ENCODE measurements at places on chromosomes 7 and 10. TPM values are rescaled to one million over a fixed set of nuclear protein-coding genes. Genes with fewer than 3 reads are reported as not detected.
A peak's percentile ranks its signal among the peaks of the same experiment; 100 is the strongest.

- no peaks in the 10 kb centered on the region for H3K27me3 ChIP-seq
- no peak for DNase-seq
- H3K27ac ChIP-seq = no peak overlapping the region
Observed at GRCh38 chr10:122164815-122165483, 106.1 kb upstream of the BTBD16 start.

GRCh38 chr7:26928703-26929347 is 64.4 kb upstream of the SKAP2 start:
- H3K4me1 ChIP-seq = peaks cover 2% of the 10 kb centered on the region
- H3K36me3 ChIP-seq = no peaks in the 10 kb centered on the region
- no peaks in the 10 kb centered on the region for H3K27me3 ChIP-seq
- no peak overlapping the region for H3K27ac ChIP-seq

- no peak for DNase-seq
- no peaks in the 10 kb centered on the region for H3K36me3 ChIP-seq
- no peaks in the 10 kb centered on the region for H3K27me3 ChIP-seq
- no peak overlapping the region for H3K4me3 ChIP-seq
Observed at GRCh38 chr7:67407392-67408071, 410.9 kb downstream of the TYW1 start.

DNA sequence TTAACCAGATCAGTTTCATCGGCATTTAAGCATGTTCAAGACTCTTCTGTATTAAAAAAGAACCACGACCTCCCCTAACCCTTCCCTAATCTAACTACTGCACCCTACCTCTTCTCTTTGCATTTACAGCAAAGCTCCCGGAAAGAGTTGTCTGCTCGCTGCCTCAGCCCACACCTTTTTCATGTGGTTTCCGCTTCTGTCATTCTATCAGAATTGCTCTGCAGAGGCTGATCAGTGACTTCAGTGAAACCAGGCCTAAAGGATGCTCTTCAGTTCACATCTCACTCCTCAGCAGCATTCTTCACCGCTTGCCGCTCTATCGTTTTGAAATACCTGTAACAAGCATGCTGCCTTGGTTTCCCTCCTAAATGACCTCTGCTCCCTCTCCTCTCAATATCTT is 160.9 kb downstream of the SDK1 start:
- no peaks in the 10 kb centered on the region for H3K36me3 ChIP-seq
- no peak overlapping the region for H3K4me3 ChIP-seq
- no peaks in the 10 kb centered on the region for H3K4me1 ChIP-seq
- H3K27ac ChIP-seq = no peak overlapping the region

DNA sequence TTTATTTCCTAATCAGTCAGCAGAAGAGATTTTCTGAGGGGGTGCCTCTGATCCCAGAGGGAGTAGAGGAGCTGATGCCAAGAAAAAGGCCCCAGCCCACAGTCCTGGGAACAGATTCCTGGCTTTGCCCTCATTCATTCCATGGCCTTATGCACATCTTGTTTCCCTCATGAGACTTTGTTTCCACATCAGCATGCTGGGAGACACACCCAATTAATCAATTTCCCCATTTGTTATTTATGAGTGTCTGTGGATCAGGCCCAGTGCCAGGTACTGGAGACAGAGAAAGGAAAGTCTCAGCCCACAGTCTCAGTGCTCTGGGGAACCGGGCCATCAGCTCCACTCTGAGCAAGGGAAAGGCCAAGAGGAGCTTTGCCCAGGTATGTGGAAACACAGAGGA is 496.2 kb upstream of the ZMIZ1 start:
- peaks cover 12% of the 10 kb centered on the region for H3K4me1 ChIP-seq
- H3K27me3 ChIP-seq = no peaks in the 10 kb centered on the region
- no peak overlapping the region for H3K27ac ChIP-seq
- peak; percentile 77 for DNase-seq
- H3K4me3 ChIP-seq = no peak overlapping the region

DNA sequence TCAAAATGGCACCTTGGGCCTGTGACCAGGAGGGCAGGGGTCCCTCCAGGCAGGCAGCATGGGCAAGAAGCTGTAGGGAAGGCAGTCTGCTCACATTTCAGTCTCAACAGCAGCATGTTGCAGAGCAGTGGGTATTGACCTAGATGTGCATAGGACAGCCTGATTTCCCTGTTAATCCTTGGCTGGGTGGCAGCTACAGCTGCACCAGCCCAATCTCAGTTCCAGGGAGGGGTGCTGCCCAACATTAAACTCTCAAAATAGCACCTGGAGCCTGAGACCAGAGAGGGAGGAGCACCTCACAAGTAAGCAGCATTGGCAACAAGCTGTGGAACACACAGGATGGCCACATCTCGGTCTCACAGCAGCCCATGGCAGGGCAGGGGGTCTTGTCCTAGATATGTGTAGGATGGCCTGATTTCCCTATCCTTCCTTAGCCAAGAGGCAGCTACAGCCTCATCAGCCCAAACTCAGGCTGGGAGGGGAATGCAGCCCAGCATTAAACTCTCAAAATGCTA is 10.3 kb downstream of the TMEM140 start:
- H3K27ac ChIP-seq = no peak overlapping the region
- H3K36me3 ChIP-seq = no peaks in the 10 kb centered on the region
- peaks cover 14% of the 10 kb centered on the region for H3K4me1 ChIP-seq
- no peak for DNase-seq

DNA sequence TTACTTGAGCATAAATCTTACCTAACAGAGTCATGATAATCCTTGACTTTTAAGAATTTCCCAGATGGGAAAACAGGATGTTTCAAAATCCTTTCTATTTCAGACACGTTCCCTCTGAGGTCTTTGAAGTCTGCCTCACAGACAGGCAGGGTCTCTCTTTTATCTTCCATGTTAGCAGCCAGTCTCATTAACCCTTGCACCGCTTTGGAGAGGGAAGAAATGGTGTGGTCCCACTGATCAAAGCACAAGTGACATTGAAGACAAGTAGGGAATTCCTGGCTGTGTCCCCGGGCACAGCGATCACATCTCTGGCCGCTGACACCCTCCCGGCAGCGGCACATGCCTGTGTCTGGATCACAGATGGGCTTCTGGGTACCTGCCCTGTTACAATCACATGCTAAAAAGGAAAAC is 52.7 kb upstream of the LAMB1 start:
- no peaks in the 10 kb centered on the region for H3K4me1 ChIP-seq
- H3K4me3 ChIP-seq = no peak overlapping the region
- H3K27ac ChIP-seq = no peak overlapping the region
- no peaks in the 10 kb centered on the region for H3K36me3 ChIP-seq
- no peak for DNase-seq

DNA sequence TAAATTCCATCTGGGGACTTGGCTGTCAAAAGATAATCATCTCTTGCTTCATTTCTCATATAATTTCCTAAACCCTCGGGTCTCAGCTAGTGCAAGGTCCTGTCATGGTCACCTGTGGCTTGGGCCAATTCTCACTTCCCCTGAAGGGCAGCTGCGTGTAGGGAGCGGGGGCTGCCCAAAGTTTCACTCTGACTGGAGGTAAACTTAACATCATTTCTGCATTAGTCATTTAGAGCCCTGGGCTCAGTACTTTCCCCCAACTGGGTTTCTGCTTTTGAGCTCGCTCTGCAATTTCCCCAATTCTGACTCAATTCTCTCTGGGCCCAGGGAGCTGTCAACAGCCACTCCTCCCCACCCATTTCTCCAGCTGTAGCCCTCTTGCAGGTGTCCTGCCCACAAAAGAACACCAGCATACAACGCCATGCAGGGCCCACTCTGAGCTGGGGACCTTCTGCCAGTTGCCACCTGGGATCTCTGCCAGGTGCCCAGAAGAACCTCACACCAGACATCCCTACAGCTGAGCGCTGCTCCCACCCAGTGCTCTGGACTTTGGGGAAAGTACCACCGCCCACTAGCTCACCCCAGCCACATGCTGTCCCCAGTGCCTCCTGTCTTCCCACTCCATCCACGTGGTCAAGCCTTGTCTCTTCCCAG is 37.9 kb downstream of the VOPP1 start:
- H3K27me3 ChIP-seq = no peaks in the 10 kb centered on the region
- H3K4me1 ChIP-seq = peaks cover 26% of the 10 kb centered on the region
- H3K36me3 ChIP-seq = no peaks in the 10 kb centered on the region
- peak overlapping the region; percentile 42 for H3K27ac ChIP-seq
- no peak overlapping the region for H3K4me3 ChIP-seq

GRCh38 chr10:74175510-74176379 is 24.7 kb downstream of the ADK start:
- no peak for DNase-seq
- H3K27me3 ChIP-seq = no peaks in the 10 kb centered on the region
- peak overlapping the region; percentile 81 for H3K4me3 ChIP-seq
- no peaks in the 10 kb centered on the region for H3K36me3 ChIP-seq
- H3K27ac ChIP-seq = peak overlapping the region; percentile 94

DNA sequence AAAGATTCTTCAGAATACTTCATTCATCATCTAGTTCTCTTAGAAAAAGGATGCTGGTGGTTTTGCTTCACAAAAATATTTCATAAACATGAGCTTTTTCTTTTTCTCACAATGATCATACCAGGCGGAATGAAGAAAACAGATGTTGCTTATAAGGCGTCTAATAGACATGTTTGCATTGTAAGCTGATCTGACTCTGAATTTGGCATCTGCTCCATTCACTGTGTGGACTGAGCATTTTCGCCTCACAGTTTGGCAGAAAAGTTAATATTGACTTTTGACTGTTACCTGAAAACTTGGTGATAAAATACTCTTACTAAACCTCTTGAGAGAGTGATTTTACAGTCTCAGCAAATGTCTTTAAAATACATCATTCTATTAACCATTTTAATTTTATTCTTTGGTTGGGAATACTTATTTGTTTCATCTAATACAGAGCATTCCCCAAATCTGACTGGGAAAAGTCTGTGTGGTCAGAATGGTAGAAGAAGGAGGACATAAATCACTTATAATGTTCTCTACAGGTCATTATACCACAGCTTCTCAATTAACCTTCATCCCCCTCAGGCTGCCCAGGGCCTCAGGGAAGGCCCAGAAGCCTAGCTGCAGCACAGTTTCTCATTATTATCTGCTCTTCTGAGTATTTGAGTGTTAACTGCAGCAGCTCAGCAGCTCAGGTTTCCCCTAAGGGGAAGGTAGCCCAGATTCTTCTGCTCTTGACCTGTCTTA is 121.6 kb upstream of the KAT6B start:
- peaks cover 19% of the 10 kb centered on the region for H3K36me3 ChIP-seq
- DNase-seq = no peak
- no peak overlapping the region for H3K4me3 ChIP-seq
- no peaks in the 10 kb centered on the region for H3K4me1 ChIP-seq

GRCh38 chr10:93417266-93417665 is 64.9 kb downstream of the MYOF start:
- H3K36me3 ChIP-seq = peaks cover 8% of the 10 kb centered on the region
- H3K27ac ChIP-seq = no peak overlapping the region
- H3K4me3 ChIP-seq = no peak overlapping the region
- DNase-seq = no peak
- H3K4me1 ChIP-seq = peaks cover 42% of the 10 kb centered on the region
- H3K27me3 ChIP-seq = no peaks in the 10 kb centered on the region

- no peak overlapping the region for H3K27ac ChIP-seq
- H3K27me3 ChIP-seq = peaks cover 17% of the 10 kb centered on the region
- H3K36me3 ChIP-seq = no peaks in the 10 kb centered on the region
- H3K4me3 ChIP-seq = no peak overlapping the region
- no peaks in the 10 kb centered on the region for H3K4me1 ChIP-seq
Observed at GRCh38 chr10:49653273-49653929, 26.1 kb upstream of the C10orf53 start.

GRCh38 chr7:151696721-151697514 is 177.2 kb upstream of the RHEB start:
- H3K4me1 ChIP-seq = peaks cover 33% of the 10 kb centered on the region
- H3K4me3 ChIP-seq = no peak overlapping the region
- H3K36me3 ChIP-seq = no peaks in the 10 kb centered on the region
- no peaks in the 10 kb centered on the region for H3K27me3 ChIP-seq

The CDHR3 gene
- 3.0 TPM for total RNA-seq

The LUC7L2 gene
- 115 TPM for total RNA-seq

The RHEB gene
- 46.5 TPM for total RNA-seq

The ASAH2 gene
- 4.8 TPM for total RNA-seq

The MCM10 gene
- total RNA-seq = 0.36 TPM
